ENCODE measurements at places on chromosomes 1 and 21.

DNA sequence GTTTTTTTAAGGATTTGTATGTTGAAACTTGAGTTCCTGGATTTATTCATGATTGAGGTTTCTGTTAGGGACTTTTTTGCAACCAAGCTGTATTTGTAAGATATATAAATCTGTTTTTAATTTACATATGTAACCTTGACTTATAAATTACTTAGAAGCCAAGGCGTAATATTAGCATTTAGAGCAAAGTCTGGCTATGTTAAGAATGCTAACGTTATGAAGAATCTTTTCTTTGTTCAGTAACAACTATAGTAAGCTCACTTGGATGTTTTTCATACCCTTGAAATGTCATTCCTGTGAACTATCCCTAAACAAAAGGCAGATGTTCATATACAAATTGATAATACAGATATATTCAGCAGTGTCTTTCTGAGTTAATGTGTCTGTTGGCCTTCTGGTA lies 155.3 kb downstream of the MAGI3 start:
- DNase-seq = no peak

- DNase-seq = no peak
Measured at GRCh38 chr1:80053613-80054012, 1047.1 kb upstream of the ADGRL4 start.

DNA sequence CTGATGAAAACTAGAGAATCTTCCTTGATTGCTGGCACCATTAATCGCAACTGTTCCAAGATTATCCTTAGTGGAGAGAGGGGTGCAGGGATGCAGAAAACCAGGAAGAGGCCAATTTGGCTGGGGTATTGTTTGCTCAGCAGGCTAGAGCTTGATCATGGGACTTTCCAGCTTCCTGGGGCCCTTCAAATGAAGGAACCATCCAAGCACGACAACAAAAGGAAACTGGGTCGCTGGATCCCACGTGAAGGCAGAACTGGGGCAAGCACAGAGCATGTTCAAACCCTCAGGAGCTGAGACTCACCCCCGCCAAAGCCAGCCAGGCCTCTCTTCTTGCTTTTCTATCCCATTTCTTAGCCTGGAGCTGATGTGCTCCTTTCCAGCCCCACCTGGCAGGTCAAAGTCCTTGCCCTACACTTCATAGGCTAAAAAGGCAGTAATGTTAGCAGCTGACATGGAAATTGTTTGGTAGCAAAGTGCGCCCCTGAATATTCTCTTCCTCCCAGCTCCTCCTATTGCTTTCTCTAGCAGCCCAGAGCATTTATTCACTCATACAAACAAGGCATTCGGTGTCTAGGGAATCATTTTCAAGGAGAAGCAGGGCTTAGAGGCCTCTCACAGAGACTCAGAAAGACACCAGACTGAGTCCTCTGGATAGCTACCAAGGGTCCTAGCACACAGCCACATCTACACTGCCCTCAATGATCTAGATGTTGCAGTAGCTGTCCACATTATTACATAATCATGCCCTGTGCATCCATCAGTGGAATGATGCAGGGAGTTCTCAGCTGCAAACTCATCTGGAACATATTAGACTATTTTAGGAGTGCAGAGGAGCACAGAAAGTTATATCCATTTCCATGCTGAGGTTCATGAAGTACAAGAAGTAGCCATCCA lies 11.5 kb downstream of the KCNA2 start:
- no peak for DNase-seq

GRCh38 chr1:227549892-227550291 lies 13.5 kb upstream of the ZNF678 start:
- no peak for DNase-seq

DNA sequence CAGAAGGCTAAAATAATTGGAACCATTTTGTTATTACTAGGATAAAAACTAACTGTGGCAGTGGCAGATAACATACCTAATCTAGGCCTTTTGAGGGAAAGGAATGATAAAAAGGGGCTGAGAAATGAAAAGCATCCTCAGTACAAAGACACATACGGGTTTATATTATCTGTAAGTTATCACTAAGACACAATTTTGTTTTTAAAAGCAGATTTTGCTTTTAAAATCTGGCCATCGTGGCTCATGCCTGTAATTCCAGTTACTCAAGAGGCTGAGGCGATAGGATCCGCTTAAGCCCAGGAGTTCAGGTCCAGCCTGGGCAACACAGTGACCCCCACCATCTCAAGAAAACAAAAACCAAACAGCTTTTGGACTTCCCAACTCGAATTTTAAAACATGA lies 24.8 kb upstream of the HP1BP3 start:
- no peak for DNase-seq

DNA sequence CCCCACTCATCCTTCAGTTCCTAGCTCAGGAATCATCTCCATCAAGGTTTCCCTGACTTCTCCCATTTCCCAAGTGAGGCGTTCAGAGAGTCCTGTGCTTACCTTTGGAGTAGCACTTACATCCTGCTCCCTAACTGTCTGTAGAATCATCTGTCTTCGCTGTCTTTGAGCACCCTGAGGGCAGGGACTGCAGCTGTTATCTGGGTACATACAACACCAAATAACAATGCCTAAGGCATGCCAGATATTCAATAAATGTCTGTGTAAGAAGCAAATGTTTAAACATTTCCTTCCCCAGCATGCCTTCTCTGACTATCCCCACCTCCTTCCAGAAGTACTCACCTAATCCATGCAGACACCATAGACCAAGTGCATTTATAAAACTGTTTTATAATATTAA lies 65.4 kb downstream of the JAK1 start:
- DNase-seq = no peak

DNA sequence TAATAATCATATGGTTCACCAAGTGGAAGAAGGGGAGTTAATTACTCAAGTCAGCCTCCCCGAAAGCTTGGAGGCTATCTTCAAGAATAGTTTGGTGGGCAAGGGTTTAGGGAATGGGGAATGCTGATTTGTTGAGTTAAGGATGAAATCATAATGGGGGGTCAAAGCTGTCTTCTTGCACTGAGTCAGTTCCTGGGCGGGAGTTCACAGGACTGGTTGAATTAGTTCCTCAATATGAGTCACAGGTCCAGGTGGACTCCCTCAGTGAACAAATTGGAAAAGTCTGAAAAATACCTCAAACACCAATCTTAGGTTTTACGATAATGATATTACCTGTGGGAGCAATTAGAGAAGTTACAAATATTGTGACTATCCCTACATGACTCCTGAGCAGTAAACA lies 115.2 kb upstream of the COA6 start:
- DNase-seq = no peak

DNA sequence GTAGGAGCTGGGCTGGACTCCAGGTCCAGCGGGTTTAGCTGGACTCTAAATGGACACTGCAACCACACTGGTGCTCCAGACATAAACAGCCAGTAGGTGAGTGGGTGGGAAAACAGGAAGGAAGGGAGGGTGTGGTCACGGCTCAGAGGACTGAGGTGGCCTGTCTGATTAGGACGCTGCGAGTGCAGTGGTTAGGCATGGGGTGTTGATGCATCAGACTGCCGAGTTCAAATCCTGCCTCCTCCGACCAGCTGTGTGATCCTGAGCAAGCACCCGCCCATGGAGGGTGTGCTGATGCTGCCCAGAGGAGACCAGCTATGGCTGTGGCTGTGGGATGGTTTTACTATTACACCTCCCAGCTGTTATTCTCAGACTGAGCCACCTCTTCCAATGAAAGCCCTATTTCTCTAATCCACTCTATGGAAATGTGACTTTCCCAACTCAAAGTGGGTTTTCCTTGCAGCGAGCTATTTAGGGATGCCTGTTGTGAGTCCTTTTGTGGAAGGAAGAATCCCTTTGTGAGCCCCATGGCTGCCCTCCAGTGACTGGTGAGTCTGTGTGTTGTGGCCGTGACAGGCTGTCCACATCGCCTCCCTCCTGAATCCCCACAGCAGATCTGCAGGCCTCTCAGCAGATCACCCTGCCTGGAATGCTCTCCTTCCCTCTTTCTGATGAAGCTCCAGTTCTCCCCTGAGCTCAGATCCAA lies 56.6 kb upstream of the EDN2 start:
- no peak for DNase-seq

GRCh38 chr21:31622397-31622796 lies 37.1 kb upstream of the SOD1 start:
- no peak for DNase-seq

DNA sequence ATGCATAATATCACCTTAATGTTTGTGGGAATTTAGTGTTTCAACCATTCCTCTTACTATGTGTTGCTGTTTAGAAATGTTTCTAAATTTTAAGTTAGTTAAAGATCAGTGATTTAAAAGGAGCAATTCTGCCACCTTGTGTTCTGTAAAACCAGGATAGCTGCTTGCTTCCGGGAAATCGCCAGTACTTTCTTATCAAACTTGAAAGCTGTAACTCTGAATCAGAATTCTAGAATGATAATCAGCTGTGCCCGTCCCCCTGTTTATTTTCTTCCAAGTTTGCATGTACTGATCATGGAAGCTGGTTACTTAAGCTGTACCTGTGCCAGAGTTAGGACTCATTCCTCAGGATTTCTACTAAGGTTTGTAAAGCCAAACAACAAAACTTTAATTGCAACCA lies 656.4 kb downstream of the LTN1 start:
- DNase-seq = no peak

GRCh38 chr1:108767115-108767514 lies 20.6 kb downstream of the STXBP3 start:
- no peak for DNase-seq

DNA sequence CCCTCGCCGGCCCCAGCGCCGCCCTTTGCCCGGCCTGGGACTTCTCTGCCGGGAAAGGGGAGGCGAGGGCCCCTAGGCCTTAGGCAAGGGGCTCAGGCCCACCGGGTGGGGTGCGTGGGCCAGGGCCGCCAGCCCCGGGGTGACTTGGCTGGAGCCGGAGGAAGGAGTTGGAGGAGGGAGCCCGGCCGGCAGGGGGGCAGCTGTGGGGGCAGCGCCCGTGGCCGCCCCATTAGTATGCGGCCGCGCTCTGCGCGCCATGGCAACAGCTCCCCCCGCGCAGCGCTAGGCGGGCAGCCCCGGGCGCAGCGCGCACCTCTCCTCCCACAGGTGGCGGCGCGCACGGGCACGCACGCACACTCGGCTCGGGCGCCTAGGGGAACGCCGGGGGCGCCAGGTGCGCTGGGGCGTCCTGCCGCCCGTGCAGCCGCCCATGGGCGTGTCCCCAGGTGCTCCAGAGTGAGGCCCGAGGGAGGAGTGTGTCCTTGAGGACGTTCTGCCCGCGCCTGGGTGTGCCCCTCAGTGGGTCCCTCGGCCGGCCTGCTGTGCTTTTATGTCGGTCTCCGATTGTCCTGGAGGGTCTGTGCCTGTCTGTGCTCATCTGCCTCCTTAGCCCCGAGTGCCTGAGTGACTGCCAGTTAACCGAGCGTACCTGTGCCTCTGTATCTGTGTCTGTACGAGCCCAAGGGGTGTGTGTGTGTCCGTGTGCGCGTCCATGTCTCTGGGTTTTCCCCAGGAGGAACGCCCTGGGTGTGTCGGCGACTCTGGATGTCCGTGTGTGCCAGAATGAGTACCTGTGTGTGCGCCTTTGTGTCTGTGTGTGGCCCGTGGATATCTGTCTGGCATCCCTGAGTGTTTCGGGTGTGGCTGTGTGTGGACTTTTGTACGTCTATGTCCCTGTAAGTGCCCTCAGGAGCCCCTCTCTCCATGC lies 38.2 kb upstream of the WASF2 start:
- DNase-seq = no peak

DNA sequence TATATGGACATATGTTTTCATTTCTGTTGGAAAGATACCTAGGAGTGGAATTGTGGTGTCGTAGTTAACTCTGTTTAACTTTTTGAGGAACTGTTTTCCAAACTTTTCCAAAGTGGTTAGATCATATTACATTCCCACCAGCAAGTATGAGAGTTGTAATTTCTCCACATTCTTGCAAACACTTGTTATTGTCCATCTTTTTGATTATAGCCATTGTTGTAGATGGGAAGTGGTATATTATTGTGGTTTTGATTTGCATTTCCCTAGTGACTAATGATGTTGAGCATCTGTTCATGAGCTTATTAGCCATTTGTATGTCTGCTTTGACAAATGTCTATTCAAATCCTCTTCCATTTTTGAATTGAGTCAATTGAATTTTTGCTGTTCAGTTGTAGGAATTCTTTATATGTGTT lies 19.8 kb downstream of the CAMTA1 start:
- no peak for DNase-seq

DNA sequence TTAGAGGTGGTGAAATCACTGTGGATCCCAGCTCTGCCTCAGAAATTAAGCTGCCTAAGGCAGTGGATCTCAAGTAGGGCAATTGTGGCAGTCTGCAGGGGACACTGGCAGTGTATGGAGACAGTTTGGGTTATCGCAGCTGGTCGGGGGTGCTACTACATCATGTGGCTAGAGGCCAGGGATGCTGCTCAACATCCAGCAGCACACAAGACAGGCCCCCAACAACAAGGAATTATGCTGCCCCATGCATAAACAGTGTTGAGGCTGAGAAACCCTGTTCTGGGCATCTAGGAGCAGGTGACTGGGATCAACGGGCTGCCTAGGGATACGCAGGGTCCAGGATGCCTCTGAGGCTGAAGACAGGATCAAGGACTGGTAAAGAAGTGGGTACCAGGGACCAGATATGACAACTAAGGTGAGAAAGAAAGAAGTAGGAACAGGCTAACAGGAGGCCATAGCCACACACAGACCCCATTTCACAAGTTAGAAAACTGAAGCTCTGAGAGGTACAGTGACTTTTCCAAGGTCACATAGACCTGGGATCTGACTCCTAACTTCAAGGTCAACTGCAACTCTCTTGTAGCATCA lies 8.7 kb downstream of the BATF3 start:
- DNase-seq = no peak

- no peak for DNase-seq
Measured at GRCh38 chr1:150106341-150106740, 38.8 kb downstream of the VPS45 start.

DNA sequence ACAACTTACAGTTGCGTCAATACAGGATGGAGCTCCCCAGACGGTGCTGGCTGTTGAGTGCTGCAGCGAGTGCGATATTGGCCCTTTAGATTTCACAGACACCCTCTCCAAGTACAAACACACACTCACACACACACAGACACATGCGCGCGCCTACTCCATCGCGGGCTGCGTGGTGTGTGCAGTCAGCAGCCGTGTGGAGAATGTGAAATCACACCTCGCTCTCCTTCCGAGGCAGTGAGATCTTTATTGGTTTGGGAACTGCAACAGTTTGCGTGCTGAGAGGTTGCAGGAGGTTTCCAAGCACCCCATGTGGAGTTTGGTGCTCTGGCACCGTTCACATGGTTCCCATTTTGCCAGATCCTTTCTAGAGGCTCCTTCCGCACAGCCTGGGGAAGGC lies 372.2 kb downstream of the RRAGC start:
- DNase-seq = no peak

DNA sequence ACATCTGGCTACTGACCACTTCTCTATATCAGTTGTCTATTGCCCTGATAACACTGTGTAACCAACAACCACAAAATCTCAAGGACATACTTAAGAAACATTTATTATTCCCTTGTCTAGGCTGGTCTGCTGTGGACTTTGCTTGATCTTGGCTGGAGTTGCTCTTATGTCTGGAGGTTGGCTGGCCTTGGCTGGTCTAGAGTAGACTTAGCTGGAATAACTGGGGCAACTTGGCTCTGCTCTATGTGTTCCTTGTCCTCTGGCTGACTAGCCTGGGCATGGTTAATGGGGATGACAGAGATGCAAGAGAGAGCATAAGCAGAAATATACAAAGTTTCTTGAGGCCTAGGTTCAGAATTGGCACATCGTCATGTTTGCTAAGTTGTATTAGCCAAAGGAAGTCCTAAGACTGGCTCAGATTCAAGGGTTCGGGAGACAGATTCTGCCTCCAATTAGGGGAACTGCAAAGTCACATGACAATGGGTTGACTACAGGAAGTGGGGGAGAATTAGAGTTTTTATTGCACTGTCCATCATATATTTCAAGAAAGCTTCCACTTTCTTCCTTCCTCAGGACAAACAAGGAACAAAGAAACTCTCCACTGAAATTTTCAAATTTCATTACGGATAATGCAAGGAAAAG lies 61.4 kb upstream of the HMCN1 start:
- no peak for DNase-seq
